Renal cortex interstitium (tissue), 15 donors: ENCODE measurements at places on chromosomes 2 and 18. TPM values are rescaled to one million over a fixed set of nuclear protein-coding genes. Genes with fewer than 3 reads are reported as not detected.

DNA sequence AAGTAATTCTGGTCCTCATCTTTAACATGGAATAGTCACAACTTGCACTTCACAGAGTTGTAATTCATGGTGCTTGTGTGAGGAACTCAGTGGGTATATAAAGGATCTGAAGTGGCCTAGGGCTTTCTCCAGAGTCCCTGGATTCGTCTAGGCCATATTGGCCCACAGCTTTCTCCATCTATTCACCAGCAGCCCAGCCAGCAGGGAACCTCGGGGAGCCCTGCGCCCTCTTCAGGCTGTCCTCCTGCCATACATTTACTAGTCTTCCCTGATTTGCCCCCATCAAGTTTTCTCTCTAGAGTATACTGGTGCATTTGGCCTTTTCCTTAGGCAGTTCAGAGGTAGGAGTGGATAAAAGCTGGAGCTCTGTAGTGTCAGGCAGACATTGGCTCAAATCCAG lies 278.3 kb downstream of the MYCN start:
- no peak for DNase-seq

MALL gene
- 13.6 TPM for polyA plus RNA-seq

DNA sequence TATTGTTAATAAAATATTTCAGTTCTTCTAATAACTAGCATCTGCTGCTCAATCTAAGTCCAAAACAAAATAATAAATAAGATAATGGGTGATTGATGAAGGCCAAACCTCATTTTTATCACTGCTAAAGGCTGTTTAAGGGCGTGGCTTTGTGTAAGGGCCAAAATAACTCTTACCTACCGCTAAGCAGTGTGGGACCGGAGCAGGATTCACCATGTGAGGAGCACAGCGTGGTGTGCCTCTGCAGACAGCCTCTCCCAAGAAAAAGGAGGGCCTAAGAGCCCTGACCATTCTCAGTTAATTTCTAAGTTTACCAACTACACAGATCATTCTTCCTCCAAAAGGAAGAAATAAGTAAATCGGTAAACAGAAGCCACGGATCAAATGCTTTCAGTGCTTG lies 353.7 kb downstream of the ARL6IP6 start:
- no peak for DNase-seq

REEP1 gene
- polyA plus RNA-seq, result 3.2 TPM

IL36RN gene
- not detected for polyA plus RNA-seq
